ENCODE measurements at places on chromosomes 2 and 18.

- DNase-seq = no peak
These were observed 13.1 kb downstream of the CABLES1 start for GRCh38 chr18:23148382-23148781.

- DNase-seq = no peak
These were observed 585.8 kb downstream of the BCL11A start for GRCh38 chr2:59967691-59968090.

- no peak for DNase-seq
These were observed 6.2 kb upstream of the INPP4A start for GRCh38 chr2:98438190-98439133.

GRCh38 chr2:148640767-148641166, 3.8 kb upstream of the EPC2 start:
- DNase-seq = no peak

- DNase-seq = no peak
These were observed 27.8 kb downstream of the HADHA start for GRCh38 chr2:26216587-26216986.

- DNase-seq = no peak
These were observed 43.1 kb downstream of the GPC1 start for GRCh38 chr2:240478346-240479110.

Measured in activated CD4-positive, alpha-beta T cell treated with anti-CD3 and anti-CD28 coated beads, Interleukin-2, amount 50 U/mL, for 48 hours (primary cell).